ENCODE measurements at places on chromosomes 16 and 17.
A peak's percentile ranks its signal among the peaks of the same experiment; 100 is the strongest.

- DNase-seq: no peak
These were observed 2.4 kb upstream of the RHBDF1 start for GRCh38 chr16:74747-75334.

- DNase-seq: no peak
These were observed 4.2 kb downstream of the YPEL2 start for GRCh38 chr17:59335685-59336084.

DNA sequence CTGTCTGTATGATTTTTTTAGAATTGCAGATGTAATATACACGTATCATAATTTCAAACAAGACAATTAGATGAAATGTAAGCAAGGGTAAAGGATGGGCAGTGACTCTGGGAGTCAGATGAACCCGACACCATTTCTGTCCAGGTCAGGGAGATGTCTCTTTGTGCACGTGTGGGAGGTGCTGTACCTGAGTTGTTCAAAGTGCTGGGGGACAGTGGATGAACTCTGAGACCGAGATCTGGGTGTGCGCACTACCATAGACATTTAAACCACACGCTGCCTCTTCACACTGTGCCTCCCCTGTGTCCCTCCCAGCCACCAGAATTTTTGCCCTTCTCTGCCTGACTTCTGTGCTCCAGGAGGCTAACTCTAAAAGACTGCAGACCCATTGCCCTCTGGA lies 5.9 kb upstream of the RGS9 start:
- DNase-seq: no peak

DNA sequence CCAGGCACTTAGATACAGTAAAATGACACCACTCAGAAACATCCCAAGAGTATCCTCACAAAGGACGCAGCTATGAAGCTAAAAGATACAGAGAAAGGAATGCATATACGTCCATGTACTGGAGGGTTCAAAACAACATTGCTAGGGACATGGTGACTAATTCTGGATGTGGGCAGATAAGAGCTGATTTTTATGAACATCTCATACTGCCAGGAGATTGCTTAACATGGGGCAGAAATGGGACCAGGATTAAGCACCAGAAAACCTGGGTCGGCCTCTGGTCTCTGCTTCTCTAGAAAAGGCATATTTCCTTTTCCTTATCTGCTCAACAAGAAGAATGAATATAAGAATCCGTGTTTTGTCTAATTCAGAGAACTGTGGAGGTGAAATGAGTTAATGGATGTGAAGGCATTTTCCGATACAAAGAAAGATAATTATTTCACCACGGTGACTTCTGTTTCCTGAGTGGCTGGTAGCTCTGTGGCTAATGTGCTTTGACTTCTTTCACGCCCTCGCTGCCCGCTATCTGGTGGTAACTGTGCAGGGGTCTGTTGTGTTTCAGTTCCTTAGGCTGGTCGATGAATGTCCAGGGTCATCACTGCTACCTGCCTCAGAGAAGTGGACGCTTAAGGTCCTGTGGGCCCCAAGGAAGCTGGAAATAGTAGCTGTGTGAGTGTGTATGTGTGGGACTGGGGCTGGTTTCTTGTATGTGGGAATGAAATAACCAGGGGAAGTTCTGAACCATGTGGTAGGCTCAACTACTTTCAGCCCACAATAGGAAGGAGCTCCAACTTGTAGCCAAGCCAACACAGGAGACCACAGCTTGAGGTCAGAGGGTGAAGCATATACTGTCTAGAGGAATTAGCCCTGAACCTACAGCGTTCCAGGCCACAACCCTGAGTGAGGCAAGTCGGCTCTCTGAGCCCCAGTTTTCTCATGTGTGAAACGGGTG lies 15.8 kb upstream of the CCL5 start:
- DNase-seq: no peak

DNA sequence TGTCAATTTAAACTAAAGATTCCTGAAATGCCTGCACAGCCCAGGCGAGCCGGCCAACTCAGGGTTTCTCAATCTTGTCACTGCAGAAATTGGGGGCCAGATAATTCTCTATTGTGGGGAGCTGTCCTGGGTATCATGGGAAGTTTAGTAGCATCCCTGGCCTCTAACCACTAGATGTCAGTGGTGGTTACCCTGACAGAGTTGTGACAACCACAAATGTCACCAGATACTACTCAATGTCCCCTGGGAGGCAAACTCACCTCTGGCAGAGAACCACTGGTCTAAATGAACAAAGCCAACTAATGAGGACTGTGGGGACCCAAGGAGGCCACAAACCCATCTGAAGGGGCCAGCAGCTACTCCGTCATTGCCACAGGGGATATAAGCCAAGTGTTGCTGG lies 90.9 kb downstream of the MYH11 start:
- DNase-seq: peak; percentile 37

GRCh38 chr16:54564841-54565240 lies 278.3 kb upstream of the IRX3 start:
- DNase-seq: no peak

DNA sequence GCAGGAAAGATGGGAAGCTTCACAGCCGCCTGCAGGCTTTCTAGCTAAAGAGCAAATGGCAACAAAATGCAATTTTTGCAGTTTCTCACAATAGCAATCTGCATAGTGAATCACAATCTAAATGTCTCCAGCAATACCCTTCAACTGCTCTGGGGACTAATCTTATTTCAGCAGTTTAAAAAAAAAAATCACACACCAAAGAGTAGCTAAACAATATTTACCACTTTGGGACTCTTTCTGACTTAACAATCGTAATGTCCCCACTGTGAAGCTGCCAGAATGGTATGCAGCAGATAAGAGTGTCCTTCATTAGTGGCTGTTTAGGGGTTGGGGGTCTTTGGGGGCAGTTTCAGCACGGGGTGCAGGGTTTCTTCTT lies 9.8 kb downstream of the CPPED1 start:
- no peak for DNase-seq

DNA sequence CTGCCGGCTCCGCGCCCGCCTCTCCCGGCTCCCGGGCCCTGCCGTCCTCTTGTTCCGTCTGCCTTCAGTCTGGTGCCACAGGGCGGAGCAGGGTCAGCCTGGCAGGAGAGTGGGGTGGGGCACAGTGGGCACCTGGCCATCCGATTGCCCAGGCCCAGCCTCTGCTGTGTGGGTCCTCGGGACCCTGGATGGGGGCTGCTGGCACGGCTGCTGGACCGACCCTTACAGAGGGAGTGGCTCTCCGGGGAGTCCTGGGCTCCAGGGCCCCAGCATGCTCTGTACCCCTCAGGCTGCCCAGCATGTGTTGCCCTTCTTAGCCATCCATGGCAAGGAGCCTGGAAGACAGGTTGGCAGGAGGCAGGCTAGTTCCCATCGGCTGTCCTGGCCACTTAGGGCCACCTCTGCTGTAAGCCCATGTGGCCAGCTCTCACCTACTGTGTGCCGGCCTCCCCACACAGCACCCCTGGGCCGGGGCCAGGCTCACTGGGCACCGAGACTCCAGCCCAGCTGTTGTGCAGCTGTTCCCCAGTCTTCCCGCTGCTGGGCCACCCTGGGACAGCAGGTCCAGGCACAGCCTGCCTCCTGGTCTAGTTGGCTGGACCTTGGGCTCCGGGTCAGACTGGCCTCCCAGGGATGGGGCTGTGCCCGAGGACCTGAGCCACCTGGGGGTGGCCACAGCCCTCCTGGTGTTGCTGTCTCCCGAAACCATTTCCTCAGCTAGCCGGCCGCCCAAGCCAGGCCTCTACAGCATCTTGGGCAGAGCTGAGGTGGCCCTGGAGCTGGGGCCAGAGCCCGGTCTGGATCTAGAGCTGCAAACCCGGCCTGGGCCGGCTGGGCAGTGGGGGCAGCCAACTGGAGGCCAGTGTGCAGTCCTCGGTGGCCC lies 24.9 kb downstream of the BAHCC1 start:
- no peak for DNase-seq

DNA sequence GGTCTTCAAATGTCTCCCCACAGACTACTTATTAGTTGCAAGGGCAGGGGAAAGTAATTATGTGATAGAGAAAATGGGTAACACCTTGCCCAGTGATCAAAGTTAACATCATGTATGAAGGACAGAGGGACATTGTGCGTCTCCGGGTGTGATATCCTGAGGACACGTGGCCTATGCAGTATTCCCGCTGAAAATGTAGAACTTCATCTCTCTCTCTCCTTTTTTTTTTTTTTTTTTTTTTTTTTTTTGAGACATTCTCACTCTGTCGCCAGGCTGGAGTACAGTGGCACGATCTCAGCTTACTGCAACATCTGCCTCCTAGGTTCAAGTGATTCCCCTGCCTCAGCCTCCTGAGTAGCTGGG lies 7.9 kb upstream of the CUEDC1 start:
- no peak for DNase-seq

DNA sequence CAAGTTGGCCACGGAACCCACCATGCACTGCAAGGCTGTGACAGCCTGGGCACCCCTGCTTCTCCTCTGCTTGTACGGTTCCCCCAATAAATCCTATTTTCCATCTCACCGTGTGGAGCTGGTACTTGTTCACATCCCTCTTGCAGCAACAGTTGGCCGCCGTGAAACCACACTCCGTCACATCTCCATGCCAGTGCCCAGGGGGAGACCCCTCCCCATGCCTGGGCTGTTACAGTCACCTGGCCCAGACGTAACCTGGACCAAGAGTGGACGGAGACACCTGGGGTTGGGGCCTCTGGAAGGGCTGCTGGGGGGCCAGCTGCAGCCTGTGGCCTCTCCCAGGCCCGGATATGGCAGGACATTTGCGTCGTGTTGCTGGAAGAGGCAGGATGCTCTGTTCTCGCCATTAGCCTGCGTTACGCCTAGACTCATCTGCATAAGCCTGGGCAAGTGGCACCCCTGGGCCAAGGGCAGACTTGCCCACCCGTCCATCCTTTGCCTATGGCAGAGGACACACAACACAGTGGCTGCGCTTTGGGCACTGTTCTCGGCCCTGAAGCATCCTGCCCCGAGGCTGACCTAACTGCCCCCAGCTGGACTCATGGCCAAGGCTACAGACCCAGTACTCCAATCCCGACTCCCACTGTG lies 14.2 kb upstream of the KREMEN2 start:
- DNase-seq: no peak

DNA sequence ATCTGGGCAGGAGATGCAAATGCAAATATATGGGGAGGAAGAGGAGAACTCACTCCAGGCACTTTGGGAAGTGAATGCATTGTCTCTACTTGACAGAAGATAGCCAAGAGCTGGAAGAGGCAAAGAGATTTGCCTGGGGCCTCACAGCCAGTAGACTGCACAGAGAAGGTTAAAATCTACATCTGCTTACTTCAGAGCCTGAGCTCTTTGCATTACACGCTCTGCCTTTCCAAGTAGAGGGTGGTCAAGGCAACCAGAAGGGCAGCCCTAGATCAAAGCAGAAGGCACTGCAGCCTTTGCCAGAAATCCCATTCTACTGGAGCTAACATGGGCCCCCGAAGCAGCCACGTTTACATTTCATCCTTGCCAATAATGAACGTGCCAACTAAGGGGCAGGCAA lies 407.2 kb upstream of the CCL2 start:
- DNase-seq: no peak

- DNase-seq: no peak
These were observed 14.9 kb upstream of the C16orf74 start for GRCh38 chr16:85765767-85766166.

GRCh38 chr16:19379838-19380237 lies 37.8 kb upstream of the TMC5 start:
- no peak for DNase-seq

DNA sequence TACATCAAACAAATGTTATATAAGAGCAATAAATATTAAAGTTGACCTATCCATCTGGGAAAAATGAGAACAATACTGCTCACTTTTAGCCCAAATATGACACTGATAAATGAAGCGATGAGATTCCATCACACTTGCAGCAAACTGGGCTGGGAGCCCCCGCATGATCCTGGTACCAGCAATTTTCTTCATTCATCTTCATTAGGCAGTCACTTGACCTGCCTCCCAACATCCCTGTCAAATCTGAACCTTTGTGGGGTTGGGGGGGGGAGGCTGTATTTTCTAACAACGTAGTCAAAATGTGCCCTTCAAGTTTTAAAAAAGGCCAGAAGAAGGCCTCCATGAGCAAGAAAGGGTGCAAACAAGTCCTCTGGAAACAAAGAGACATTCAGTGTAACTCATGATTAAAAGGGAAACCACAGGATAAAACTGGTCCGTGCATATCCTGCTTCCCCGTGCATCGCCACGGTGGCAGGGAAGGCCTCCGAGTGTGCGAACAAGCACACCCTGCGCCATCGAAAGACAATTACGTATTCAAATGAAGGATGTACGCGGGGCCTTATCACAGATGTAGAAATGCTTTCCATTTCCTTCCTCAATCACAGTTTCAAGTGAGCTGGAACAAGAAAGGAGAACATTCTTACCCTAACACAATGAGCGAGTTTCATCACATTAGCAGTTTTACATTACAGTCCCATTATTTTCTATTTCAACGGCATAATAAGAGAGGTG lies 48.4 kb downstream of the TOX3 start:
- no peak for DNase-seq

DNA sequence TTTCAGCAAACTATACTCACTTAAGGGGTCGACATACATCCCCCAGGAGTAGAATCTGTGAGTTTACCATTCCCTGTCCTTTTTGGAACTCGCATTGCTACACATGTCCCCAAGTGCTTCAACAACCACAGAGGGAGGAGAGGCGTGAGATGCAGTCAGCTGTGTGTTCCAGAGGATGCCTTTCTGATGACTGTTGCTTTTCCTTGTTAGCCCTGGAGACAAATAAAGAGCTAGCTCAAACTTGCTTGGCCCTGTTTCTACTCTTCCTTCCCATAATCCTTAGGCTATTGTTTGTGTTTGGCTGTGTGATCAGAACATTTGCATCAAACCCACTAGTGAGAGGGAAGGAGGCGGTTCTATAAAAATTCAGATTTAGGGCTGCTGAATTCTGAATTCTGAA lies 264.0 kb downstream of the ENGASE start:
- DNase-seq: no peak

- DNase-seq: peak; percentile 79
These were observed 2.9 kb downstream of the GNAO1 start for GRCh38 chr16:56193951-56194726.
